ENCODE measurements at places on chromosomes 6 and 20.

GRCh38 chr6:100574836-100575235 is 110.1 kb upstream of the SIM1 start:
- DNase-seq: no peak

DNA sequence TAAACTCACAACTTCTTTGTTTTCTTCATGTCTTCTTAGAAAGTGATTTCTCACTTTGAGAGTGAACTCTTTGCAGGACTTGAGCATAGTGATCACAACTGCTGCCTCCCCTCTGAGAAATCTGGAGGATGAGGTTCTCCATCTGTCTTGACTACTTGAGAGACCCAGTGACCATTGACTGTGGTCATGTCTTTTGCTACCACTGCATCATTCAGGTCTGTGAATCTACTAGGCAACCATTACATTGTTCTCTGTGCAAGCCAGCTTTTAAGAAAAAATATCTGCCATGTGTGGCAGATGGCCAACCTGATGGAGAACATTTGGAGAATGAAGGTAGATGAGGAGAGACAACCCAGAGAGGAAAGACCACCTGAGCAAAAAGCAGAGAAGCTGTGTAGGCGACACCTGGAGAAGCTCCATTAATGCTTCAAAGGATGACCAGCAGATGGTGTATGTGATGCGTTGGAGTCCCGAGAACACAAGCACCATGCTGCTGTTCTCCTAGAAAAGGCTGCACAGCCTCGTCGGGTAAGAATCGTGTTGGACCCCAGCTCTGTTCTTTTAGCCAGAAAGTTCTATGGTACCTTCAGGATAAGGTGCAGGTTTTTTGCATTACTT is 25.1 kb upstream of the TRIM26 start:
- DNase-seq: peak; percentile 28

DNA sequence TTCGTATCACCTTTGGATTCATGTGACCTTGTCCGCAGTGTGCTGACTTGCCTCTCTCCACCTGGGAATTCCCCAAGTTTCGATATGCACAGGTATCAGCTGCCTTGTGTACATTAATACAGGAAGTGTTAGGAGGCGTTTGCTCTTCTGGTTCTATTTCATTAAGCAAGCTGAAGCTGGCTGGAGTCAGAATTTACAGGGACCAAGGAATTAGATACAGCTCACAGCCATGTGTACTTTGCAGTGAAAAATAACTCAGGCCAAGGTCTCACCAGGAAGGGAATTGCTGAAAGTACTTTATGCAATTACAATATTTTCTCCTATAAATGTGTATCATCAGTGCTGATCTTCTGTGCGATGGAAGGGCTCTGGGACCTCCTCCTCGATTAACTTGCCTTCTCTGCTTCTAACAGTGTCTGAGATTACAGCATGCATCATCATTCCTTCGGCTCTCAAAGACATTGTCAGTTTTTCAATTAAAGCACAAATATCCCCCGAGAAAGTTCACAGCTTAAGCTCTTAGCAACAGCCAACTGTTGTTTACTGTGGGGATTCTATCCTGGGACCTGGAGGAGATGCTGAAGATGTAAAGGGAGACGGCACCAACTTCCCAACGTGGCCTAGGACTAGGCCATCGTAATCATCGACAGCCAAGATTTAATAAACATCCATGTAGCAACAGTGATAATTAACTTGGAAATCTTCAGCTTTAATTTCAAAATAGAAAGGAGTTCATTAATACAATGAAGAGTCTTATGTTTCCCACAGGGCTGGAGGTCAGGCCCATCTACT is 13.8 kb upstream of the TIAM2 start:
- DNase-seq: no peak

- no peak for DNase-seq
These were observed 1.6 kb downstream of the MDFI start for GRCh38 chr6:41639809-41640371.

- DNase-seq: no peak
These were observed at the start of gene SPATS1 for GRCh38 chr6:44342489-44342888. TSS of gene SPATS1 (plus strand) at chr6:44342650. CDS start at chr6:44343096, 446 bp downstream.

GRCh38 chr6:35392111-35392702 is 49.8 kb downstream of the PPARD start:
- DNase-seq: no peak

- no peak for DNase-seq
These were observed 12.5 kb upstream of the R3HDML start for GRCh38 chr20:44324343-44324742.

- no peak for DNase-seq
These were observed 33.7 kb upstream of the SUMO4 start for GRCh38 chr6:149366267-149366921.

- DNase-seq: no peak
These were observed 32.7 kb upstream of the MANEA start for GRCh38 chr6:95544517-95545225.

- no peak for DNase-seq
These were observed 69.2 kb downstream of the SLC23A2 start for GRCh38 chr20:4932061-4932460.

DNA sequence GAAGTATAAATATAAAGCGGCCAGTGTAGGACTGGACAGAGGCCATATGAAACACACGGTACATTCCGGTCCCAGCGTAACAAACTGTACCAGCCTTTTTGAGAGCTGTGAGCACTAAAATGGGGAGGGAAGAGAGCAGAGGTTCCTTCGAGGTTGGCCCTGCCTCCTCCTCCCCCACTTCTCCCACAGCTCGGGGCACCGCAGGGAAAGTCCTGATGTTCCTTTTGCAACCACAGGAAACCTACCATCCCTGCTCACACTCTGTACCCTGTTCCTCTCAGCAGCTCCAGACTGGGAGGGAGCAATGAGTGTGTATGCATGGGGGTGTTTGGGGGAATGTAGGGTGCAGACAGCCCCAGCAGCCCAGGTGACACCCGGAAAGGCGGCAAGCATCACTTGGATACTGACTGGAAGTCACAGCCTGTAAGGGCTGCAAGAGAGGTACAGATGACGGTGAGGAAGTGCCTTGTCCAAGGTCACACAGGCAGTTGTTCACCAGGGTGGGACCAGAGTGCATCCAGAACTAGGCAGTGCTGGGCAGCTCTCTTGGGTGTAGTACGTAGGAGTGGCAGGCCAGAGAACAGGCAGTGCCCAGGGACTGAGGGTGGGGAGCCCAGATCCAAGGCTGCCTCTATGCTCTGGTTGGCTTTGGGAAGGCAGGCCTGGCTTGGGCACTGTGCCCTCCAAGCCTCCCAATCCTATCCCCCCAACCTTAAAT is 11.0 kb upstream of the ARMC12 start:
- no peak for DNase-seq

- DNase-seq: no peak
These were observed 8.8 kb upstream of the CBLN4 start for GRCh38 chr20:56014151-56014550.

- no peak for DNase-seq
These were observed 57.1 kb downstream of the UST start for GRCh38 chr6:148803979-148804378.

- no peak for DNase-seq
These were observed 7.5 kb upstream of the BFSP1 start for GRCh38 chr20:17538517-17539170.

- DNase-seq: peak; percentile 46
These were observed 272.9 kb downstream of the SMOC2 start for GRCh38 chr6:168713839-168714238.

DNA sequence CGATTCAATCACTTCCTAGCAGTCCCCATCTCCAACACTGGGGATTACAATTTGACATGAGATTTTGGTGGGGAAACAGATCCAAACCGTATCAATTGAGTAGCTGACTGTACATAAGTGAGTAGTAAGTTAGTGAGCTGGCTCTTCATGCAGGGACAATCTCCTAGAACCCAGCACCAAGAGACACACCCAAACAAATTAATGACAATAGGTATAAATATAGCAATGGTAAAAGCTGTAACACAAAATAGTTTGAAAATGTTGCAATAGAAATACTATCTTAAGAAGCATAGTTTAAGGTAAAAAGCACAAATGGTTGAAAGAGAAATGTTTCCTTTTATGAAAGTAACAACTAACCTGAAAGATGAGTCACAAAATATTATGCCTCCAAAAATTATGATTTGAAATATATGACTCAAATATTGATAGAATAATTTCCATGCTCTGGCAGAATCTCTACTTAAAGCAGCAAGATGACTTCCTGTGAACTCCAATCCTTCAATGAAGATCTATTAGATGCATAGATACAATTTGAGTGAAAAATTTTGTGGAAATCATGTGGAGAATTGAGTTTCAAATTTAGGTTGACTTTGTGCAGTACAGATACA is 5.4 kb upstream of the SIRPB1 start:
- no peak for DNase-seq

DNA sequence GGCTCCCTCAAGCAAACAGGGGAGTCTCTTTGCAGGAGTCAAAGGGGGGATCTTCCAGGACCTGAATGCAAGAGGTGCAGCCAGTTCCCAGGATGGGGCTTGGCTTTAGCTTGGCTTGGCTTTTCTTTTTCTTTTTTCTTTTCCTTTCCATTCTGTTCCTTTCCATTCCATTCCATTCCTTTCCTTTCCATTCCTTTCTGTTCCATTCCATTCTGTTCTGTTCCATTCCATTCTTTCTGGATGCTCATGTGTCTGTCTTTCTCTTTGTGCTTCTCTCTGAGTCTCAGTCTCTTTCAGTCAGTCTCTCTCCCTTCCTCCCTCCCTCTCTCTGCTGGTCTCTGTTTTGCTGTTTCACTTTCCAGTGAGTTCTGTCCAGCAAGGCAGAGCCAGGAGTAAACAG is 163.3 kb downstream of the PHACTR3 start:
- no peak for DNase-seq

All from 8988T (cell line).